ENCODE measurements at places on chromosomes 5 and 9. TPM values are rescaled to one million over a fixed set of nuclear protein-coding genes. Genes with fewer than 3 reads are reported as not detected.

The SLC22A4 gene
- total RNA-seq = 42.2 TPM

DNA sequence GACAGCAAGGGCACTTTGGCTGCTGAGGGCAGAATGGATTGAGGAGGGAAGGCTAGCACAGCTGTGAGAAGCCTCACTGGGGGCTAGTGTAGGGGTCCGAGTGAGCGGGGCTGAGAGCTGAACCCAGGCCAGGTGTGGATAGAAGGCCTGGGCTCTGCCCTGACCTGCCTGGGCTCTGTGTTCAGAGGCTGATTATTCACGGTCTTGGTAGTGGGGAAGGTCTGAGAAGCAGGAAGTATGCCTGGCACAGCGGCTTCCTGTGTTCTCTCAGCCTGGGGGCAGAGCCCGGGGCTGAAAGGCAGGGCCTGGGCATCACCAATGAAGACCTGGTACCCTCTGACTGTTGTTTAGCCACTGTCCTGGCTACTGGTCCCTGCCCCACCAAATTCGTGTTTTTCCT is 136.4 kb upstream of the TBC1D2 start:
- H3K4me3 ChIP-seq = no peak overlapping the region
- H3K27ac ChIP-seq = no peak overlapping the region
- no peaks in the 10 kb centered on the region for H3K4me1 ChIP-seq
- DNase-seq = no peak

- H3K4me3 ChIP-seq = no peak overlapping the region
- DNase-seq = no peak
- H3K27me3 ChIP-seq = no peaks in the 10 kb centered on the region
- H3K27ac ChIP-seq = no peak overlapping the region
- no peaks in the 10 kb centered on the region for H3K4me1 ChIP-seq
Measured at GRCh38 chr5:14302330-14302729, 159.2 kb downstream of the TRIO start.

The HMCN2 gene
- 0.28 TPM for total RNA-seq

GRCh38 chr5:67301285-67301903 is 104.8 kb upstream of the CD180 start:
- no peaks in the 10 kb centered on the region for H3K27me3 ChIP-seq
- no peak overlapping the region for H3K4me3 ChIP-seq
- no peaks in the 10 kb centered on the region for H3K36me3 ChIP-seq
- DNase-seq = no peak
- no peaks in the 10 kb centered on the region for H3K4me1 ChIP-seq
- no peak overlapping the region for H3K27ac ChIP-seq

The PTCD2 gene
- 5.5 TPM for total RNA-seq

DNA sequence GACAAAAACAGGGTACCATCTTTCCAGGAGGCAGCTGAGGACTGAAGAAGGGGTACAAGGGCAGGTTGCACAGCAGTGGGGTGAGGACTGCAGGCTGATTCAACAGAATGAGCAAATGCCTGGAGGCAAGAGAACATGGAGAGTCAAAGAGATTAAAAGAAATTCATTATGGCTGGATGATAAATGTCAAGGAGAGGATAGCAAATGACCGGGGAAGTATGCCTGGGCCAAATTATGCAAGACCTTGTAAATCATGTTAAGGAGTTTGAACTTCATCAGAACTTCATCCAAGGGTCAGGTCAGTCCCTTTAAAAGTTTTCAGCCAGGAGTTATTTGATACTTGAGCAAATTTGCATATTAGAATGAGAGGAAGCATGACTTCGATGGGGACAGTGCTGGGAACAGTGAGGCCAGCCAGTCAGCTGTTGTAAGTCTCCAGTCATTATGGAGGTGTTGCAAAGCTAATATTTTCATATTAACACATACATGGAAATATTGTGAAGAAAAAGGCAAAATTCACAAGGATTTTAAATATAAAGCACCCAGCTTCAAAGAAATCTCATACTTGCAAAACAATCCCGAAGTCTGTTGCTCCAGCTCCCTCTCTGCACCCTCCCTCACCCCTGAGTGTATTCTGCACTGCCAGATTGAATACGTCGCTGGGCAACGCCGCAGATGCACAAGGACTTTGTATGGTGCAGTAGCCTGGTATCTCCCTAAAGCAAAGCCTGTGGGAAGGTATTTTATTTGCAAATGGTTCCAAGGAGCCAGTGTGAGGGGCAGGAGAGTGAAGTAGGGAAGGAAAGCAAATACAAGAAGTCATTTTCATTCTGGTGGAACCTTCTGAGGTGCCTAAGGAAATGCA is 509.8 kb upstream of the TLE4 start:
- H3K27me3 ChIP-seq = no peaks in the 10 kb centered on the region
- no peak for DNase-seq
- H3K4me1 ChIP-seq = no peaks in the 10 kb centered on the region
- no peaks in the 10 kb centered on the region for H3K36me3 ChIP-seq

The PPP1R2B gene
- total RNA-seq = not detected

The PCDHGB4 gene
- total RNA-seq = 1.7 TPM

The TMEM252 gene
- total RNA-seq = not detected

DNA sequence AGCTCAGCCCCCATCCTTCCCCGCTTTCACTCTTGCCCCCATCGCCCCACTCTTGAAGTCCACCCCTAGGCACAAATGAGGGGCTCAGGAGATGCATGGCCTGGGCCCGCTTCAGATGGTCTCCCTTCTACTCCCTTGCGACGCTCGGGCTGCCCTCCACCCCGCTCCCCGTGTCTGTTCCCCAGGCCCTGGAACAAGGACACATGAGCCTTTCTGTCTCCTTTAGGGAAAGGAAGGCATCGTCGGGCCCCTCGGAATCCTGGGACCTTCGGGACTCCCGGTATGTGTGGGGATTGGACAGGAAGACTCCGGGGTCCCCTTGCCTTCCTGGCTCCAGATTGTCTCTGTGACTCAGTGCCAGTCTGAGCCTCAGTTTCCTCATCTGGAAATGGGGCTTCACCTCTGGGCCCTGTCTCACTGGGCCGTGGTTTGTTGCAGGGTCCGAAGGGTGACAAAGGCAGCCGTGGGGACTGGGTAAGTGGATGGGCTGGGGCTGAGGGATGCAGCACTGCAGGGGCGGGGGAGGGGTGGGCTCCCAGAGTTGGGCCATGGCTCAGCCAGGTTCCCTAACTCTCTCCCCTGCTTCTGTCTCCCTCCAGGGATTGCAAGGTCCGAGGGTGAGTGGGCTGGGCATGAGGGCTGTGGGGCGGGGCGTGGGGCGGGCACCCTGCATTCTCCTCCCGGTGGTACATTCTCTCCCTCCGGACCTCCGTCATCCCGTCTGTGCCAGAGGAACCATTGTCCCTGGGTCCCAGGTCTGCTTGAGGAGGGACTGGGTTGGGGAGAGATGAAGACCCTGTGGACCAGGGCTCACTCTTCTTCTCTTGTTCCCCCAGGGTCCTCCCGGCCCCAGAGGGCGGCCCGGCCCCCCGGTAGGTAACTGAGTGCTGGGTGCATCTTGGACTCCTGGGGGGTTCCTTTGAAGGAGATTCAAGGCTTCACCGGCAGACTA is 21.8 kb upstream of the ORM1 start:
- no peak overlapping the region for H3K27ac ChIP-seq
- peaks cover 6% of the 10 kb centered on the region for H3K36me3 ChIP-seq
- no peak for DNase-seq
- H3K4me3 ChIP-seq = no peak overlapping the region
- H3K27me3 ChIP-seq = no peaks in the 10 kb centered on the region
- H3K4me1 ChIP-seq = peaks cover 15% of the 10 kb centered on the region
